Fibroblast of pulmonary artery (primary cell): ENCODE measurements at places on chromosomes 7 and 10.

- DNase-seq = no peak
These were observed 594.2 kb downstream of the DNAJB6 start for GRCh38 chr7:157930926-157931466.

DNA sequence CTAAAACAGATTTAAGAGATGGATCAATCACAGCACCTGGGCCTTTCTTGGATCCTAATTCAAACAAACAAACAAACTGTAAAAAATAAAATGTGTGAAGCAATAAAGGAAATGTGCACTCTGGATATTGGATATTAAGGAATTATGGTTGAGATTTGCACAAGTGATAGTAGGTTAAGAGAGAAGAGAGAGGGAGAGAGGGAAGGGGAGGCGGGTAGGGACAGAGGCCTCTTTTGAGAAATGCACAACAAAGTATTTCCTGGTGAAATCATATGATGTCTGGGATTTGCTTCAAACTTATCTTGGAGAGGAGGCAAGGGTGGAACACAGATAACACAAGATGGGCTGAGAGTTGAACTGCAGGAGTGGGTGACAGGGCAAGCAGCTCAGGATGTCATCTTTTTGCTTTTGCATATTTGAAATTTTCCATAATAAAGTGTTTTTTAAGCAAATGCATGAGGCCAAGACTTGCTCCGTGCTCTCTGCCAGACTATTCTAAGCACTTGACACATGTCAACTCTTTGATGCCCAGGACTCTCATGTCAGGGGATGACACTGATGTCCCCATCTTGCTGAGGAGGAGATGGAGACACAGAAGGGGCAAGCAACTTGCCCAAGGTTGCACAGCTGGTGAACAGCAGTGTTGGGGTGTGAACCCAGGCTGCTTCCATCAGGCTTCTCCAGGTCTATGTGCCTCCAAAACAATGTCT, 9.1 kb upstream of the AEBP1 start:
- DNase-seq = peak; percentile 23

DNA sequence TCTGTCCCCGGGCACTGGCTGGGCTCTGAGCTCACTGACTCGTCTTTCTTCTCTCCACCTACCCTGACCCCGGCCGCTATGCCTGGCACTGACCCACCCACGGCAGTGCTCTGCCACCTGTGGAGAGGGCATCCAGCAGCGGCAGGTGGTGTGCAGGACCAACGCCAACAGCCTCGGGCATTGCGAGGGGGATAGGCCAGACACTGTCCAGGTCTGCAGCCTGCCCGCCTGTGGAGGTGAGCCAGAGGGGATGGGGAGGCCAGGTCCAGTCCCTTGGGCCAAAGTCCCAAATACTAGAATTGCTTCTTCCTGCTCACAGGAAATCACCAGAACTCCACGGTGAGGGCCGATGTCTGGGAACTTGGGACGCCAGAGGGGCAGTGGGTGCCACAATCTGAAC, 27.3 kb downstream of the TBATA start:
- no peak for DNase-seq

GRCh38 chr7:2359610-2360009, 5.0 kb downstream of the EIF3B start:
- DNase-seq = no peak

GRCh38 chr7:92763636-92764423, 72.5 kb downstream of the CDK6 start:
- DNase-seq = peak; percentile 65

- DNase-seq = no peak
These were observed 18.3 kb downstream of the VOPP1 start for GRCh38 chr7:55554038-55554437.

GRCh38 chr10:75814014-75814413, 382.6 kb downstream of the LRMDA start:
- DNase-seq = no peak

DNA sequence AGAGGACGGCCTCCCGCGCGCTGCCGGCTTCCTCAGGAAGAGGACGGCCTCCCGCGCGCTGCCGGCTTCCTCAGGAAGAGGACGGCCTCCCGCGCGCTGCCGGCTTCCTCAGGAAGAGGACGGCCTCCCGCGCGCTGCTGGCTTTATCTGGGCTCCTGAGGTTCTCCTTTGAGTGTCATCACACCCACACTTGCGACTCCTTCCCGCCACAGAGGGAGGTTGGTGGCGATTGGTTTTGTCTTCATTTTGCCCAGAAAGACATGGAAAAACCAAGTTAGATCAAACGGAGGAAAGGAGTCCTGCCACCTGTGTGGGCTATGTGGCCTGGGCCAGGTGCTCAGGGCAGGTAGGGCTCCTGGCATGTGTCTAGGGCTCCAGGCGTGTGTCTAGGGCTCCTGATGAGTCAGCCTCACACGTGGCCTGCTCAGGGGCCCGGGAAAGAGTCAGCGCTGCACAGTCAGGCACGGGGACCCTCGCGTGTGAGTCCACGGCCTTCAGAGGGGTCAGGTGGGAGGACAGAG, 138.0 kb downstream of the VIPR2 start:
- DNase-seq = no peak

GRCh38 chr7:98506471-98506870, 105.6 kb upstream of the BAIAP2L1 start:
- DNase-seq = no peak
